Caki2 (cell line): ENCODE measurements at places on chromosomes 6 and 20. TPM values are rescaled to one million over a fixed set of nuclear protein-coding genes. Genes with fewer than 3 reads are reported as not detected.

DNA sequence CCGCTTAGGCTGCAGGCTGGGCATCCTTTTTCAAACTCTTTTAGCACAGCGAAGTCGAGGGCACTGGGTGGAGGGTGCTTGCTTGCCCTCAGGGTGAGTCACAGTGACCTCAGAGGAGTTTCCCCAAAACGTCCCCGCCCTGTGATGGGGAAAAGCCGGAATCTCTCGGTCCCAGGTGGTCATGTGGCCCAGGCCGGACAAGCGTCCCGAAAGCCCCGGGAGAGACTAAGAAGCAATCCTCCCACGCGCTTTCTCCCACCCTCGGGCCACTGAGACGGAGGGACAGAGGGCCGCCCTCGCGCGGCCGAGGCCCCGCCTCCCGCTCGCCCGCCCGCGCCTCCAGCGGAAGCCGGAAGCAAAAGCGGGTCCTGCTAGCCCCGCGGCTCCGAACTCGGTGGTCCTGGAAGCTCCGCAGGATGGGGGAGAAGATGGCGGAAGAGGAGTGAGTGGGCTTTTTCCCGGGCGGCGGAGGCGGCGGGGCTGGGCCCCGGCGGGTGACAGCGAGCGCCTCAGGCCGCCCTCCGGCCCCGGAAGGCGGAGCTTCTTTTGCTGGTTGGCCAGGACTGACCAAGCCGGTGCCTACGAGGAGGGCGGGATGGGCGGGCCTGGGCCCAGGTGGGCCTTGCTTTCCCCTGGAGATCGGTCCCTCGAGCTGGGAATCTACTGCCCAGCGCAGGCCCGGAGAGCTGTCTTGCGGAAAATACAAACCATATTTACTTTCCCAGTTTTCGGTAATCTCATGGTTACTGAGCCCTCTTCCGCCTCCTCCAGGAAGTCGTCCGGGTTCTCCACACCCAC is at the start of gene SLC9A8:
Gene SLC9A8, plus strand, starts transcription at position 322 of the 798 bp plus-strand sequence. Its CDS starts 95 bp downstream, at position 417.
- peak; percentile 96 for DNase-seq

Gene SAPCD1
- total RNA-seq, result 6.2 TPM in 1 of 2 replicates, not detected in the other

GRCh38 chr6:164792666-164793065 is 516.7 kb downstream of the C6orf118 start:
- DNase-seq, result no peak

GRCh38 chr6:46010771-46011170 is 4.9 kb downstream of the CLIC5 start:
- DNase-seq, result no peak

Gene SSTR4
- total RNA-seq, result not detected in 2 replicates

DNA sequence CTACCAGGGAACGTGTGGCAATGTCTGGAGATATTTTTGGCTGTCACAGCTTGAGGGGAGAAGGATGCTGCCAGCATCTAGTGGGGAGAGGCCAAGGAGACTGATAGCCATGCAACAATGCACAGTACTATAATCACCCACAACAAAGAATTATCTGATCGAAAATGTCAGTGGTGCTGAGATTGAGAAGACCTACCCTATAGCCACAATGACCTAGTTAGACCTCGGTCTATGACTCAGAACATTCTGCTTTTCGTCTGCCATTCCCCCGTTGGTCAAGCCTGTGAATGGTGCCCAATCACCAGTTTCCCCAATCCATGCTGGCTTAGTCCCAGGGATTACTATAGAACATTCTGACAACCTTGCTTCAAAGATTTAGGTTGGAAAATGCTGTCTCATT is 93.5 kb downstream of the TMEM200A start:
- no peak for DNase-seq

DNA sequence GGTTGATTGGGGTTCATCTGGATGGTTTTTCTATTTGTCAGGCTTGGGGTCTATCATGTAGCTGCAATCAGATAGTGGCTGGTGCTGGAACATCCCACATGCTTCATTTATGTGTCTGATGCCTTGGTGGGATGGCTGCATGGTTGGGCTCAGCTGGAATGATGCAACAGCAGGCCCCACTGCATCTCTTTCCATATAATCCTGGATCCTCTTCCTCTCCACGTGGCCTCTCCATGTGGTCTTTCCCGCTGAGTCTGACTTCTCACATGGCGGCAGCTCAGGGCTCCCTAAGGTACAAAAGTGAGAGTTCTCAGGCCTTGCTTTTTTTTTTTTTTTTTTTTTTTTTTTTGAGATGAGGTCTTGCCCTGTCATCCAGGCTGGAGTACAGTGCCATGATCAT is 65.0 kb upstream of the SUPT3H start:
- DNase-seq, result no peak

Gene ATP6V1G2
- total RNA-seq, result 0.14 and 0.64 TPM in 2 replicates

Gene OR2B6
- total RNA-seq, result not detected in 2 replicates

Gene TBXT
- not detected in 2 replicates for total RNA-seq

Gene PPP1R16B
- total RNA-seq, result 0.07 and 0.78 TPM in 2 replicates

Gene PLN
- not detected in 2 replicates for total RNA-seq

Gene KIFC1
- 176 and 179 TPM in 2 replicates for total RNA-seq

GRCh38 chr6:10690651-10691445 is 3.6 kb downstream of the C6orf52 start:
- DNase-seq, result no peak

DNA sequence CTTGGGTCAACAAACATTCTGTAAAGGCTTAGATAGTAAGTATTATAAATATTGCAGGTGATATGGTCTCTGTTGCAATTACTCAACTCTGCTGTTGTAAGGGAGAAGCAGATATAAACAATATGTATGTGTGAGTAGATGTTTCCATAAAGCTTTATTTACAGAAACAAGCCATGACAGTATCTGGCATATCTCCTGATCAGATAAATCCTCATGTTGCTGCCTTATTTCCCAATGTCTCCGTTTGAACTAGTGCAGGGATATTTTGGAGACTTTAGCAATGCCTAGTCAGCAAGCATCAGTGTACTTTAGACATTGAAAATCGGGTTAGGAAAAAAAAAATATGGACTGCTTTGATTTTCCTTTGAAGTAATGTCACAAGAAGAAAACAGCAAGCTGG is 96.1 kb downstream of the LAMA2 start:
- no peak for DNase-seq

DNA sequence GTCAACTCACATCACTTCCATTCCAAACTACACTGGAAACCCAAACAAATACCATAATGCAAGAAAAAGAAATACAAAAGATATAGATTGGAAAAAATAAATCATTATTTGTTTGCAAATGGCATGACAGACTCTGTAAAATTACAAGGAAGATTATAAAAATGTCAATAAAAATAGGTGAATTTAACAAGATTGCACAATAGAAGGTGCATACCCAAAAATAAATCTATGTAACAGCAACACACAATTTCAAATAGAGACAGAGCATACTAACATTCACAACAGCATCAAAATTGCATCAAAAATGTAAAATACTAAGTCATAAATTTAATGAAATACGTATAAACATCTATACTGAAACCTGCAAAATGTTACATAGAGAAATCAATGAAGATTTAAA is 1140.0 kb upstream of the GJE1 start:
- DNase-seq, result no peak

DNA sequence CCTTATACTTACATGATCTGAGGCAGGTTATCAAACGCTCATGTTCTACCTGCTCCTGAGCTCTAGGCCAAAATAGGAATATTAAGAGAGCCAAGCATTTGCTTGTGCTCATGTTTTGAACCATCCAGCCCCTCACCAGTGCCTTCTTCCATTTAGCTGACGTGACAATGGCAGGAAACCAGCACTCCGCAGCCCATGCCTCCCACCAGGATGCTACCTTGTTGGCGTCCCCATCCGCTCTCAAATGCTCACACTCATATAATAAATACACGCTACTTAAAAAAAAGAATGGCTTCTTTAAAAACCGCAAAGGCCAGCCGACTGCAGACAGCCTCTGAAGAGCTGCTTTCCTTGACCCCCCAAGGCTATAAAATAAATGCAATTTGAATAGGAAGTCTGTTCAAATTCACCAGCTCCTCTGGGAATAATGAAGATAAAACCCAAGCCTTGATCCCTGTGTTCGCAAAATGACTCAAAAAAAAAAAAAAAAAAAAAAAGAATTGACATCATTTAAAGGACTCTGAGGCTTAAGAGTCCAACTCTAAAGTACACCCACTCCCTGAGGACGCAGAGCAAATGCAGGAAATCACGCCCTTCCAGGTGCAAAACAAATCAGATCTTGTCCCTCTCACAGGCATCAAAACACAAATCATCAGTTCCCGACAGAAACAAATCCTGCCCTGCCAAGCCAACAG is 29.0 kb downstream of the RNASET2 start:
- DNase-seq, result no peak

Gene FERMT1
- 7.7 and 25.2 TPM in 2 replicates for total RNA-seq

GRCh38 chr20:5434116-5434515 is 117.4 kb upstream of the PROKR2 start:
- no peak for DNase-seq

Gene PCMTD2
- 21.2 and 55.1 TPM in 2 replicates for total RNA-seq

Gene PROKR2
- not detected in 2 replicates for total RNA-seq

GRCh38 chr6:52994031-52994838 is 849 bp downstream of the GSTA4 start:
- DNase-seq, result peak; percentile 65

Gene FOXC1
- total RNA-seq, result 73.5 and 88.4 TPM in 2 replicates

Gene SLC32A1
- not detected in 2 replicates for total RNA-seq

Gene XKR7
- total RNA-seq, result 8.1 and 9.7 TPM in 2 replicates

GRCh38 chr6:97841763-97842162 is 558.7 kb upstream of the MMS22L start:
- DNase-seq, result no peak

GRCh38 chr20:226958-227357 is at the start of gene DEFB129:
TSS of gene DEFB129 (plus strand) at chr20:227258. CDS start at chr20:227289, 31 bp downstream.
- DNase-seq, result no peak

Gene CUL7
- total RNA-seq, result 39.2 TPM in 2 replicates

Gene ZSCAN31
- 97.8 and 235 TPM in 2 replicates for total RNA-seq

GRCh38 chr6:73375216-73375615 is 5.5 kb upstream of the OOEP start:
- peak; percentile 18 for DNase-seq

DNA sequence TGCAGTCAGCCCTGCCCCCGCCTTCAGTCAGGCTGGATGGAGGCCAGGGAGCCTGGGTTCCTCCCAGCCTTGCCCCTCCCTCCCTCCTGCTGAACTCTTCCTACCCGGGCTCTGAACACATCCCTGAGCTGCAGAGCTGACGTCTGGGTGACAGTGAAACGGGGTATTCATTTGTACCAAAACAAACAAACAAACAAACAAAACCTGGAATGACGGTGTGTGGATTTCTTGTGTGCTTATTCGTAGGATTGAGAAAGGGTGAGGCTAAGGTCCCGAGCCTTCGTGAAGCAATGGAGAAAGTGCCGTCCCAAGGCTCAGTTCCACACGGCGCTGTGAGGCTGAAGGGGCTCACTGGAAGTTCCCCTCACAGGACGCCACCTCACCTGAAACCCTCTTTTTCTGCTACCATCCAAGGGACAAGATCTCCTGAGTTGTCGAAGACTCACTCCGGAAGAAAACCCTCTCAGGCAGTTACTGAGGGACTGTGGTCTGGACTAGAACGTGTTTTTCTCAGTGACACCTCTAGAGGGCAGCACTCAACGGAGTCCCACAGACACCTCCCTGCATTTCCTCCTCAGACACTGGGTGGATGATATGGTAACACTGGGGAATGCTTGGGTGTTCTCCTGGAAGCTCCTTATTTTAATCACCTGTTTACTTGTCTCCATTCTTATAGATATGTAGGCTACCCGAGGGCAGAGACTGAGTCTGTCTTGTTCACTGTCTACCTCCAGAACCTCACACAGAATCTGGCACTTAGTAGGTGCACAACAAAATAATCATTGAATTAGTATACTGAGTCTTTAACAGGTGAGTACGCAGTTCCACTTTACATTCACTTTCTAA is 27.3 kb downstream of the GSTA3 start:
- peak; percentile 75 for DNase-seq

Gene TMEM244
- total RNA-seq, result not detected in 2 replicates

Gene LAMA5
- 59.3 and 63.3 TPM in 2 replicates for total RNA-seq

DNA sequence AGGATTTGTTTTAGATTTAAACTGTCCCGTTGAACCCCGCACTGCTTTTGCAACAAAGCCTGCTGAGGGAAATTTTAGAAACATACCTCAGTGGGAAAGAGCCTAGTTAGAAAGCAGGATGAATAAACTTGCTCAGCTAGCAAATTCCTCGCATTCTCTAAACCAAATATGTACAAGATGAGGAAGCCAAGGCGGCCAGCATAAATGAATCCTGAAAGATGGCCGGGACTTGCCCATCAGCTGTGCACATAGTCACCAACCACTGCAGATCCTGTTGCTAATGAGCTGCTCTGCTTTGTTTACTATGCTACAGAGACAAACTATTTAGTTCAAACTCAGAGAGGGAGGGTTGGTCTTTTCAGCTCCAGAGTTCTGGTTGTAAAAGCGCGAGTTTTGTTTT is 49.0 kb downstream of the TMEM170B start:
- peak; percentile 54 for DNase-seq

Gene EZR
- total RNA-seq, result 171 and 201 TPM in 2 replicates

GRCh38 chr20:4887586-4887985 is 113.7 kb downstream of the SLC23A2 start:
- DNase-seq, result no peak

Gene POLR1C
- total RNA-seq, result 49.0 and 53.9 TPM in 2 replicates

GRCh38 chr20:51426718-51427650 is 115.5 kb downstream of the NFATC2 start:
- no peak for DNase-seq

DNA sequence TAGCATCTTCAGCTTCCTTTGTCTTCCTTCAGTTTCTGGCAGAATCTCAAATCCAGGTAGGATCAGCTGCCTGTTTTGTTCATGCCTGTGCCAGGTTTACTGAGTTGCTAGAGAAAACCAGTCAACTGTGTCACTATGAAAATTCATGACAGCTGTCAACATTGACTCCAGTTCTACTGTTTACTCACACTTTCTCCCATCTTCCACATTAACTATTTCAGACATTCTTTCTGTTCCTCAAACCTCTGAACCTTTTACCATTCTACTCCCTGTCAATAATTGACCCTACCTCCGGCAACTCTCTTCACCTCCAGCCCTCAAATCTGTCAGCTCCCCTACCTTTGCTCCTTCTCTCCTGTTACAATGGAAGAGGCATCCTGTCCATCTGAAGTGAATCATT is 8.5 kb downstream of the ENPP4 start:
- DNase-seq, result no peak

Gene ECT2L
- not detected in 2 replicates for total RNA-seq

GRCh38 chr6:166613027-166613426 is 14.0 kb downstream of the RPS6KA2 start:
- DNase-seq, result no peak

DNA sequence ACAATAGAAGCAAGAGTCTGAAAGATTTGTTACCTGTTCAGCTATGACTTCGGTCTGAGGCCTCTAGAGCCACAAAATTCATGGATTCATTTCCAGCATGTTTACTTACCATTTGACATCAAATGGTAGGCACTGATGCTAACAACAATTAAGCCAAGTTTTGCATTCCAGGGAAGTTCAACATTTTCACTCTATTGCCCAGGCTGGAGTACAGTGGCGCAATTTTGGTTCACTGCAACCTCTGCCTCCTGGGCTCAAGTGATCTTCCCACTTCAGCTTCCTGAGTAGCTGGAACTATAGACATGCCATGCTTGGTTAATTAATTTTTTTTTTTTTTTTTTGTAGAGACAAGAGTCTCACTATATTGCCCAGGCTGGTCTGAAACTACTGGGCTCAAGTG is 114.1 kb upstream of the SGK1 start:
- no peak for DNase-seq

- DNase-seq, result no peak
Observed at GRCh38 chr6:155830531-155830930, 374.9 kb upstream of the NOX3 start.
